ENCODE measurements at places on chromosomes 12 and 14.
A peak's percentile ranks its signal among the peaks of the same experiment; 100 is the strongest.

- DNase-seq = no peak
These were observed 90.4 kb downstream of the PPP2R5E start for GRCh38 chr14:63452796-63453195.

DNA sequence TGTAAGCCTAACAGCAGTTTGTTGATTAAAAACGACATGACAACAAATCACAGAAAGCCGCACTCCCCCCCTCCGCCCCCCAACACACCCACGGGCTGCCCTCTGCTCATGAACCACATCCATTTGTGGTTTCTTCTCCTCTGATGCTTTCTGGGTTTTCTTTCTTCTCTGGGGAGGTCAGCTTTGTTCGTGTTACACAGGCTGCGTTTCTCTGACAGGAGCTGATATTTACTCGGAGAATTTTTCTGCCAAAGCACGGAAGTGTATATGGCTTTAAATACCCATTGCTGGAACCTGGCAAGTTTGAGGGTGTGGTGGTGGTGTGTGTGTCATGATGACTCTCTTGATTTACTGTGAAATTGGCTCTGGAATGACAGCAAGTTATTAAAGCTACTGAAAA lies 883.7 kb upstream of the TMEM132C start:
- peak; percentile 28 for DNase-seq

DNA sequence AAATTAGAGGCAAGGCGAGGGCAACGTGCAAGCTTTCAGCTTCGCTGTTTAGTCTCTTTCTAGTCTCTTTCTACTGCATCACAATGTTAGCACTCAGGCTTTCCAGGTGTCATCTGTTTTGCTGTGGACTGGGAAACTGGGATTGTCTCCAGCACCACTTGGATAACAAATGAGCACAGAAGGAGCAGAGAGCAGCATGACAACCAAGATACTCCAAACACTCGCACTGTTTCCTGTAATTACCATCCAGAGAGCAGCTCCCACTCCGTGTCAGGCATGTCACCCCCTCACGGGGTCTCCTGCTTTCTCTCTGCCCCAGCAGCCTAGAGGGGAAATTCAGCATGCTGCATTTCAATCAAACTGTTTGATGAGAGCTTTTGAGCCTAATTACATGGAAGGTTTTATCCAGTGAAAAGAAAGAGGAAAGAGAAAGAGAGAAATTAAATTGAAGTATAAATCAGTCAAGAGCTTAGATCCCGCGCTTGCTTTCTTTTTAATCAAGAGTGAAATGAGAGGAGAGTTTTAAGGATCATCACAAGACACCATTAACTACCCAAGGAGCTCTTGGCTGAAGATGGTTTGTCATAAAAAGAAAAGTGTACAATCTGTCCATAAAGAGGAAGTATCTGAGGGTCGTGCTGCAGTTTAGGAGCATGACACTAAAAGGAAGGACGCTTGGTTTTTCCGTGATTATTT lies 917.7 kb downstream of the DIO2 start:
- no peak for DNase-seq

DNA sequence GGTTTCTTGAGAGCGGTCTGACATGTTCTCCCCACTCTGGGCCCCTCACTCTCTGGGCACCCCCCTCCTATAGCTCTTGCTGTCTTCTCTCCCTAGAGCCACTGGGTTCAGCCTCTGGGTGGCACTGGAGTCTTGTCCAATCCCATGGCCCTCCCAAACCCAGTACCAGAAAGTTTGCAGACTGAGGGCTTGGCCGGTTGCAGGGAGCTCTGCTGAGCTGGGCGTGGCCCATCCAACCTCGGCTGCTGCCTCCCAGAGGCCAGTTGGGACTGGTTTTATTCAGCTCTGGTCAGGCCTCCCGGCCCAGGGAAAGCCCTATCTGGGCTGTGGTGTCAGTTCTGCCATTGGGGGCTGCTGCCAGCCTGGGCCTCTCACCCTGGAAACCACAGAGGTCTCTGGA lies 37.9 kb downstream of the ISCA2 start:
- DNase-seq = peak; percentile 46

DNA sequence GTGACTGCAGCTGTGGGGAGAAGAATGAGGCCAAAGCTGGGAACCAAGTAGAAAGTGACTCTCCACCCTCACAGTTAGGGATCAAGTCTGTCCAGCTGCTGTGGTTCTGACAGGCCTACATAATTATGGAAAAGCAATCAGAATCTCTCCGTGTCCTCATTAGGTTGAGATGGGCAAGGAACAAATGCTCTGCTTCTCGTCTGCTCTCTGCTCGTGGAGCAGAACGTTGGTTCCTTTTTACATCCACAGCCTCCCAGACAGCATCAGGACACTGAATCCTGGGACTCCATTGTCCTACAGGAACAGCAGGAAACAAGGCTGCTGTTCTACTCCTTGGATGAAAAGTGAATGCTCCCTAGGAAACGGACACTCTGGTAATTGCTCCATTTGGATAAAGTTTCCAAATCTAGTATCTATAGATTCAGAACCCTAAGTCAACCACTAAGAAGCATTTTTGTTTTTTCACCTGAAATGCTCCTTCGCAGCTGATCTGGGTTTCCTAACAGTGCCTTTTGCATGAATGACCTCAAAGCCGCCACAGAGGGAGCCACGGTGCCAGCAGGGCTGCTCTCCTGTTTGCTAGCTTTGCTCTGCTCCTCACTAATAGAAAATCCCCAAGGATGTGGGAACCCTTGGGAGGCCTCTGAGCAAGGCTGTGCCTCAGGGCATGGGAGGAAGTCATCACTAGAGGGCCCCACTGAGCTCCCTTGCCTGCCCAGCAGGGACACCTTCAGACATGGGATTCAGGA lies 102.0 kb downstream of the EGLN3 start:
- DNase-seq = peak; percentile 61

DNA sequence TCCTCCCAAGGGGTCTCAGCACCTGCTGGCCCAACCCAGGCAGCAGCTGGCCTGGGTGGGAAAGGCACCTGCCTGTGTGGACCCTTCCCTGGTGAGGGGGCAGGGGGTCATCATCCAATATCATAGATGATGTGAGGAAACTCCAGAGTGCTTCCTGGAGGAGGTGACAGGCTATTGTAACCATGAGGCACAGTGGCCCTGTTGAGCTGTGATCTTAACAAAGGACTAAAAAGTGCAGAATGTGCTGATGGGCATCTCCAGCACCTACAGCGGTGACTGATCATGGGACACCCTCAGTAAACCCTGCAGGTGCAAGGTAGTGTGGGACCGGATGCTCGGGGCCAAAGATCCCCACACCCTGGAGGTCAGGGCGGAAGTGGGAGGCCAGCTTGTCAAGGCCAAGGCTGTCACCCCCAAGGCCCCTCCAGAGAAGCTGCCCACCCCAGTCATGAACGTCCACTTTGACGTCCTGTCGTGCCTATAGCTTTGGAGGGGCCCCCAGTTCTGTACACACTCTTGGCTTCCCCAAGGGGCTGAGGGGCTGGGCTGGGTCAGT lies 7.5 kb downstream of the MMP17 start:
- DNase-seq = no peak

DNA sequence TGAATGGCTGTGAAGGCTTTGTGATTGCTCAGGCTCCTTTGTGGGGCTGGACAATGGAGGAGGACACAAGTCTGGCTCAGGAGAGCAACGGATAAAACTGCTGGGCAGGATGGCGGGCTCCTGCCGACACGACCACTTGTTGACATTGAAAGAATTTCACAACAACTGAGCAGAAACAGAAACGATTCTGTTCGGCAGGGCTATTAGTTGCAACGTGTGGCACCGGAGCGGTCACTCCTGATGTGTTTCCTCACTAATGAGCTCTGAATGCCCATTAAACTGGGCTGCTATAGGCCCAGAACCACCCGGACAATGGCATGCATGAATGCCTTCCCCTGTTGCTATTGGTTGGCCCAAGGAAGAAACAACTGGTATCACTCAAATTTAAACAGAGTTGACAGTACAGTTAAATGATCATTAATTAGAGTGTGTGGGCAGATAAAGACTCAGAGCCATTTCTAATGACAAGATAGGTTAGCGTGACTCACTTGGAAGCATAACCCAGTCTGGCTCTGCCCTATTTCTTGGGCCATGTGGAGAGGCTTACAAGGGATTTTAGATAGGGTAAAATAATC lies 142.9 kb downstream of the ASCL1 start:
- no peak for DNase-seq

DNA sequence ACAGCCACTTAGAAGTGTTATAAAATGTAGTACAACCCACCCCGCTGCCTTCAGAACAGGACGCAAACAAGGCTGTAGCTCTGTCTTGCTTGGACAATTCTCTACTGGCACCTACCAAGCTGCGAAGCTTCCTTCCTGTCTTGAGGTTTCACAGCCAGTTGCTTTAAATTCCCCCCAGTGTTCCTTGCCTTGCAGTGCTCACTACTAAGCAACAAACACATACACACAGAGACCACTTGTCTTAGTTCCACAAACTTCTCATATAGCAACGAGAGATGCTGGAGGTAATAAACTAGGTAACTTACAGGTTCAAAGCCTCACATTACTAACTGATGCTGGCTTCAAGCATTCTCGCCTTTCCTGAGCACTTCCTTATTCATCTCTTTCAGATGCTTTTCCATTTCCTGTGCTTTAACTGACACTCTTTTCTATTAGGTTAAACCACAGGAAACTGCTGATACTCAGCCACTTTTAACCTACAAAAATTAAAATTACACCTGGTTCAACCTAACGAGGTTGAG lies 91.5 kb upstream of the PTGDR start:
- no peak for DNase-seq

DNA sequence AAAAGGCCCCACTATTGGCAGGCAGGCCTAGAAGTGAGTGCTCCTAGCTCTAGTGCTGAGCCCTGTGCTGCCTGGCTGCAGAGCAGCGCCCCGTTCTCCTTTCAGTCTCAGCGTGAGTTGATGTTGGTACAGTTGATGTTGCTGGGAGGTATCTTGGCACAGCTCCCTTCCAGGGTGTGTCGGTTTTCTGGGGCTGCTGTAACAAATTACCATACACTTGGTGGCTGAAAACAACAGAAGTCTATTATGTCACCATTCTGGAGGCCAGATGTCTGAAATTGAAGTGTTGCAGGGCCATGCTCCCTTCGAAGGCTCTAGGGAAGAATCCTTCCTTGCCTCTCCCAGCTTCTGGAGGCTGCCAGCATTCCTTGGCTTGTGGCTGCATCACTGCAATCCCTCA lies 151.4 kb downstream of the TSPAN9 start:
- DNase-seq = no peak

GRCh38 chr12:126607157-126607556 lies 1541.9 kb downstream of the AACS start:
- DNase-seq = no peak

DNA sequence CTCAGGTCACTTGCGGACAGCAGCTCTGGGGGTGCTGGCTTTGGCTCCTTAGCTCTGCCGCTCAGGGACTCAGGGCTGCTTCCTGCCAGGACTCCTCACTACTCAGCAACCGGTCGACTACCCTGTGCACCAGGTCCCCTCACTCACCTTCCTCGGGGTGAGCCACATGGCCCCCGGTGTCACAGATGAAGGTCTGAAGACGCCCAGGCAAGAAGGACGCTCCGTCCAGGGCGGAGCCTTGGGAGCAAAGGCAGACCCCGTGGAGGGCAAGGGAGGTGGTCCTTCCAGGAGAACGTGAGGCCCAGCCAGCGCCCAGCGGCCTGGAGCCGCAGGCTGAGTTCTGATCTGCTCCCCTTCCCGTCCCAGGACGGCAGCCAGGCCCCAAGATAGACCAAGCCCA lies 32.0 kb downstream of the SLC6A12 start:
- DNase-seq = no peak

- peak; percentile 0 for DNase-seq
These were observed 61.7 kb downstream of the RALGAPA1 start for GRCh38 chr14:35747379-35747778.

DNA sequence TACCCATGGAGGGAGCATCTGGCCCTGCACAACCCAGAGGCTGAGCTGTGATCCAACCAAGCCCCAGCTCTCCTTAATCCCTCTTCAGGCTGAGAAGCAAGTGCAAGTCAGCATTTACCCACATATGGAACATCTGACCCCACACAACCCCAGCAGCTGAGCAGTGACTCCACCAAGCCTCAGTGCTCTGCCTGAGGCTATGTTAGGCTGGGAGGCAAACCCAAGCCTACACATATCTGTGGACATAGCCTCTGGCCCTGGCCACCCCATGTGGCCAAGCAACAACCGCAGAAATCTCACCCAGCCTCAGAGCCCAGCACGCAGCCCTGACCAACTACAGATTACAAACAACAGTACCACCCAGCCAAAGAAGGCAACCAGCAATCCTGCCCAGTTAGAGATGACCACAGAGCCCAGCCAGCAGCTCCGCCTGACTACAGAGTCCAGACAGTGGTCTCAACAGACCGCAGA lies 142.8 kb downstream of the NUAK1 start:
- no peak for DNase-seq

DNA sequence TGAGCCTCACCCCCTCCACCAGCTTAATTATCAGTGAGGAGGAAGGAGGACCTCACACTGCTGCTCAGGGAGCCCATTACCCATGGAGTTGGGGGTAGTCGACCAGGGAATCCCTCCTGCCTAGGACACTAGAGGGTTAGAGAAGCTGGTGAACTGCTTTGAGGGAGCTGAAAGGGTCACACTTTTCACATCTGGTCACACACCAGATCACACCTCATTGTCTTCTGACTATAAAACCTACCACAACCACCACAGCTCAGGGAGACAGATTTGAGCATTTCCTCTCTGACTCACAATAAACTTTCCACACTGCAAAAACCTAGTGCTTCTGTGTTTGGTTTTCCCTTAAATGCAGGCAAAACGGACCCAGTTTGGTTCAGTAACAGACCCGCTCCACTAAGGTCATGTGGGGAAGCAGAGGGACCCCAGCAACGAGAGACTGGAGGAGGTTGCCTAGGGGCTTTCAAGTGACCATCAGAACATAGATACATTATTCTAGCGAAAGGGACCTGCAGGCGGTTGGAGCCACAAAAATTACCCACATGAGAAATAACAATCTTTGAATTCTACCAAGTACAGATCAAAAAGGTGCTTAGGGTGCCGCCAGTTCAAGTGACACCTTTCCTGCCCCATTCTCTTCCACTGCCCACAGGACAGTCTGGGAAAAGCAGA lies 151.4 kb upstream of the AVPR1A start:
- peak; percentile 33 for DNase-seq

- no peak for DNase-seq
These were observed 90.1 kb upstream of the KCNA1 start for GRCh38 chr12:4819654-4820053.

- DNase-seq = peak; percentile 40
These were observed 143.1 kb upstream of the MYL2 start for GRCh38 chr12:111063295-111064026.

DNA sequence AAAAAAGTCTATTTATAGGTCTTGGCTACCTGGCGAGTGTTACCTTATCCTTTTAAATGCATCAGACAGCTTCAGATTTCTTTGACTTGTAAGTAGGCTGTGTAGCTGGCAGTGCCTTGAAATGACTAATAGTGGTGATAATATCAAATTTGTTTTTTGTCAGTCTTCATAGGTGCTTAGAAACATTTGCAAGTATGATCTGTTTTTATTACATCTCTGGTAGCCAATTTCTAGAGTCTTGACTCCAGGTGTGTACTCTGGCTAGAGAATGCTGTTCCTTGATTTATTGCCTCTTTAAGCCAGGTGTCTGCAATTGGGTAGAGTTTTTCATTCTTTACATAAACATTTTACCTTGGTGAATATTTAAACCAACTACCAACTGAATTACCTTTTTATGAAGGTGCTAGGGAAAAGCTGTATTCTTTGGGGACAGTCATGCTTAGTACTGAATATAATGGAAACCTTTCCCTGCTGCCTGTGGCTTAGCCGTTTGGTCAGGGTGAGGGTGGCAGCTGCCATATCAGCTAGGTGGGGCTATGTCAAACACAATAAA lies 32.6 kb downstream of the MLXIP start:
- DNase-seq = no peak

All from fibroblast of skin of back (primary cell).